ENCODE measurements at places on chromosomes 2 and 18.

- DNase-seq, result no peak
These were observed 104.5 kb upstream of the NCK2 start for GRCh38 chr2:105640246-105640645.

DNA sequence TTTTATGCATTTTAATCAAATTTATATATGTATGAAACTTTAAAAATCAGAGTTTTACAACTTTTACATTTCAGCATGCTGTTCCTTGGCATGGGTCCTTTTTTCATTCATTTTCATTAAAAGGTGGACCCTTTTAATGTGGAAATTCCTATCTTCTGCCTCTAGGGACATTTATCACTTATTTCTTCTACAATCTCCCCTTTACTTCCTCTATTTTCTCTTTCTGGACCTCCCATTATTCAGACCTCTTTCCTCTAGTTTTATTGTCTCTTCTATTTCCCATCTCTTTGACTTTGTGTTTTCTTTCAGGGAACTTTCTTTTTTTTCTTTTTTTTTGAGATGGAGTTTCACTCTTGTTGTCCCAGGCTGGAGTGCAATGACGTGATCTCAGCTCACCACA, 5.7 kb downstream of the PROC start:
- DNase-seq, result no peak

- DNase-seq, result no peak
These were observed 50.6 kb downstream of the LYPD6B start for GRCh38 chr2:149089068-149089467.

DNA sequence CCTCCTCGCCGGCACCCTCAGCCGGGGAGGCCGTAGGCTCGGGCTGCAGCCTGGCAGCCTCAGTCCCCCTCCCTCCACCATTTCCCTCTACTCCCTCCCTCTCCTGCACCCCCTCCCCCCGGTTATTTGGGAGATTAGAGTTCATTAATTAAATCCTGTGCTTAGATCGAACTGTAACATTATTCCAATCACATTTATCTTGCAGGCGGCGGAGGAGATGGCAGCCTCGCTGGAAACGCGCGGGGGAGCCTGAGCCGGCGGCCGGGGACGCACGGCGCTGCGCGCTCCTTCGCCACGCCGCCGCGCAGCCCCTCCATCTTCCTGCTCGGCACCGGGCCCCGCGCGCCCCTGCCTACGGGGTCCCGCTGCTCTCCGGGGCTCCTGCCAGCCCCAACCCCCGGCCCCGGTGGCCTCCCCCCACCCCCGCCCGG, at the start of gene ST8SIA3:
Gene ST8SIA3 (plus strand): TSS at position 287 of the 431 bp plus-strand sequence. CDS start 290 bp downstream, outside the sequence.
- DNase-seq, result no peak

- DNase-seq, result no peak
These were observed 12.5 kb downstream of the KLHL29 start for GRCh38 chr2:23397478-23397877.

DNA sequence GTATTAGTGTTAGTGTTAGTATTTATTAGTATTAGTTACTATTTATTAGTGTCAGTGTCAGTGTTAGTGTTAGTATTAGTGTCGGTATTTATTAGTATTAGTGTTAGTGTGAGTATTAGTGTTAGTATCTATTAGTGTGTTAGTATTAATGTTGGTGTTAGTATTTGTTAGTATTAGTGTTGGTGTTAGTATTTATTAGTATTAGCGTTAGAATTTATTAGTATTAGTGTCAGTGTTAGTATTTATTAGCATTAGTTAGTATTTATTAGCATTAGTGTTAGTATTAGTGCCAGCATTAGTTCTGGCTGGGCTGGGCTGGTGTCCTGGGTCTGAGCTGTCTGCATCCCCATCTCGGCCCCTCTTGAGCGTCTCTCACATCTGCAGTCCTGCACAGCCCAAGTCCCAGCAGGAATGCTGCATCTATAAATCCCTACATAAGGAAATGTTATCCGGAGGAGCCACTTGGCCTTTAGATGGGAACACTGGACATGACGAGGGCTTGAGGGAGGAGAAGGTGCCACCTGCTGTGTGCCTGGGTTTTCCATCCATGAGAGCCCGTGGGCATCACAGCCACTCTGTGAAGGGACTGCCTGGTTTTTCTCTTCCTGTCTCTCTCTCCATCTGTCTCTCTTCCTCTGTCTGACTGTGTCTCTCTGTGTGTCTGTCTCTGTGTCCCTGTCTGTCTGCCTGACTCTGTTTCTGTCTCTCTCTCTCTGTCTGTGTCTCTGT, 33.6 kb downstream of the TWIST2 start:
- DNase-seq, result no peak

DNA sequence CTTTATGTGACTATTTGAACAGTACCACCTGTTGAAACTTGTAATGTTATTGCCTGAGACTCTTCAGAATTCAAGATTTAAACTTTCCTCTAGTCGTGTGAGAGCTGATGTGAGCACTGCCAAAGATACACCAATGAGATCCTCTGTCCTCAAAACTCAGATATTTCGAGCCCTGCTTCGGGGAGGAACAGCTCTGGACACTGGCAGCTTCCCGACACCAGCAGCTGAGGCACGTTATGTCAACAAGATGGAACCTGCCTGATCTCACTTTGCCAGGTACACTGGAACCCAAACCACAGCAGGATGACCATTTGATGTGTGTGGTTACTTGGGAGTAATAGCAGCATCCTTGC, 319.9 kb upstream of the RBMS1 start:
- no peak for DNase-seq

DNA sequence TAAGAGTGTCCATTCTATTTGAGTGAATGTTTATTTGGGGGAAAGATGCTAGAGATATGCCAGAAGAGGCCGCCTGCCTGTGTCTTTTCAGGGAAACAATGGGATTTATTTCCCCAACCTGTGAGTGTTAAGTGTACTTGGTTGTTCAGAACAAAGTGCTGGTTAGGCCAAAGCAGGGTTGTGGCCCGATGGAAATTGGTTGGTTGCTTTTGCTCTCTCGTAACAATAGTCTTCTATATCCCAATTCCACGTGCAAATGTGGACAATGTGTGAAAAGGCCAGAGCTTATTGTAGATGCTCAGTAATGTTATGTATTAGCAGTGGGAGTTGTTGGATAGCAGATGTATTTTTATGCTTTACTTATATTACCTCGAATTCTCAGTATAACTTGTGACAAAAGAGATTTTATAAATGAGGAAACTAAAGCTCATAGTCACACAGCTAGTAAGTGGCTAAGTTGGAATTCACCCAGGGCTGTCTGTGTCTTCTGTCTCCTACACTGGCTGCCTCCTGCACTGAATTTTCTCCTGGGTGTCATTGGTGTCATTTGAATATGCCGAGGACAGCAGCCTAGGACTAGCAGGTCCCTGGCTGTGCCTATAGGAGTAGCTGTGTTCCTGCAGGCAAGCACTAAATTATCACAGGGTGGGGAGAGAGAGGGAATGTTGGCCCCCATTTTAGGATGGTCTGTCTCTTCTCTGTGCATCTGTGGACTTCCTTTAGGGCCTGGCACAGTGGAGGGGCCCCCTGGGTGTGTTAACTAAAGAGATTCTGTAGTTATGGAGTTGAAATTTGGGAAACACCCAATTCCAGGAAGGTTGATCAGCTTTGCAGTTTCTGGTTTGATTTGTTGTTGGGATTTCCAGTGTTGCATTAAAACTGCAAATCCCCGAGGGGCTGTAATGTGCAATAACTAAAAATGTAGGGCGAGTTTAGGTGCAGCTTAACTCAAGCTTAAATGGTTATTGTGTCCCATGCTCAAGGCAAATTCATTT, 21.6 kb downstream of the GPD2 start:
- no peak for DNase-seq

- DNase-seq, result no peak
These were observed 140.4 kb upstream of the PIK3C3 start for GRCh38 chr18:41814651-41815050.

DNA sequence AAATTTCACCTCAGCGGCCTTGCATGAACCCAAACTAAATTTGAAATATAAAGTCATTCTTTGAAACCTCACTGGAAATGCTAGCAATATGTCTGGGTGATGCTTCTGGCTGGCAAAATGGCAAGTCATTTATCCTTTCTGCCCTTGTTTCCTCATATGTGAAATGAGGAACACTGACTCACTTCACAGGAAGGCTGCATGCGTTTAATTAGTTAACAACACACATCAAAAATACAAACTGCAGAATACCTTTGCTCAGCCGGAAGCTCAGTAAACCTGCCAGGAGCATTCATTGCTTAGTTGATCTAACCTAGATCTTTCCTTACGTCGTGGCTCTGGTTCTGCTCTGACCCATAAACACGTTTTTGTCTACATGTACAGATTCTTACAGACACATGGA, 214.2 kb upstream of the ACVR2A start:
- DNase-seq, result no peak

DNA sequence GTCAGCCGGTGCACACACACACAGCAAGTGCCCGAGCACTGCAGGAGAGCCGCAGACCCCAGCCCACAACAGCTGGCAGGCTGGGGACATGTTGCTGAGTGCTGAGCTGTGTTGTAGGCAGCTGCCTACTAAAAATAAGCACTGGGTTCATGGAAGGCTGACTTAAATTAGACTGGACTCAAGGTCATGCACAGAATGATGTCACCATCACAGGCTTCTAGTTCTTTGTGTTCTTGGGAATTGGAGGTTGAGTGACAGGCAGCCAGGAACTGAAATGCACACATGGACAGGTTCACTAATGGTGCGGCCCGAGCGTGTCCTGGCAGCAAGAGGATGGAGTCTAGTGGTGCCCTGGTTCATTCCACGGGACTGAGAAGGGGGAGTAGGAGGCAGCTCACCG, 71.3 kb downstream of the VWA3B start:
- no peak for DNase-seq

- DNase-seq, result no peak
These were observed 294.8 kb upstream of the DDX18 start for GRCh38 chr2:117519721-117520120.

- no peak for DNase-seq
These were observed 269.2 kb upstream of the HDAC4 start for GRCh38 chr2:239669899-239670460.

DNA sequence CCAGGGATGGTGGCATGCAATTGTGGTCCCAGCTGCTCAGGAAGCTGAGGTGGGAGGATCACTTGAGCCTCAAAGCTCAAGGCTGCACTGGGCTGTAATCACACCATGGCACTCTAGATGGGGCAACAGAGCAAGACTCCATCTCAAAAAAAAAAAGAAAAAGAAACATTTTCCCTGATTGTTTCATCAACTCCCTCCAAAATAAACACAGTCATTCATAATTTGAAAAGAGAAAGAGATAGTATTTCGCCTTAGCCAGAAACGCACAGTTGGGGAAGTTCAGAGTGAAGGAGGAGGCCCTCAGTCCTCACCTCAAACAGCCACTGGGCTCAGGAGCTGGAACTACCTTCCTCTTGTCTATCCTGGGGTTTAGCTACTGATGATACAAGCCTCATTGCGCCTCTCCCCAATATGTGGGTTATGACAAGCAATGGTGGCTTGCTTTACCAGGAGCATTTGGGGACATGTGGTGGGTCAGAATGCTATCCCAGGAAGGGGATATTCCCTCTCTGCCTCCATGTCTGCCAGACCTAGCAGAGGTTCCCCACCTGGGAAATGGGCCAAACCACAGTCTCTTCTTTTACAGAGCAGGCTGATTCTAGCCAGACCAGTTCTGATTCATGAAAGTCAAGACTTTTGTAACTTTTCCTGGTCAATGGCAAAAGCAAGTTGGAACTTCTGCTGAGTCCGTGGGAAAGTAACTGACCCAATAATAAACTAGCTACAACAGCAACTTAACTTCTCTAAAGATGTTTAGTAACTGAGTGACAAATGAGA, 22.2 kb upstream of the TMEM87B start:
- DNase-seq, result no peak

GRCh38 chr18:74672371-74672770, 74.7 kb downstream of the ZNF407 start:
- no peak for DNase-seq

GRCh38 chr2:2527148-2527547, 196.1 kb upstream of the MYT1L start:
- no peak for DNase-seq

DNA sequence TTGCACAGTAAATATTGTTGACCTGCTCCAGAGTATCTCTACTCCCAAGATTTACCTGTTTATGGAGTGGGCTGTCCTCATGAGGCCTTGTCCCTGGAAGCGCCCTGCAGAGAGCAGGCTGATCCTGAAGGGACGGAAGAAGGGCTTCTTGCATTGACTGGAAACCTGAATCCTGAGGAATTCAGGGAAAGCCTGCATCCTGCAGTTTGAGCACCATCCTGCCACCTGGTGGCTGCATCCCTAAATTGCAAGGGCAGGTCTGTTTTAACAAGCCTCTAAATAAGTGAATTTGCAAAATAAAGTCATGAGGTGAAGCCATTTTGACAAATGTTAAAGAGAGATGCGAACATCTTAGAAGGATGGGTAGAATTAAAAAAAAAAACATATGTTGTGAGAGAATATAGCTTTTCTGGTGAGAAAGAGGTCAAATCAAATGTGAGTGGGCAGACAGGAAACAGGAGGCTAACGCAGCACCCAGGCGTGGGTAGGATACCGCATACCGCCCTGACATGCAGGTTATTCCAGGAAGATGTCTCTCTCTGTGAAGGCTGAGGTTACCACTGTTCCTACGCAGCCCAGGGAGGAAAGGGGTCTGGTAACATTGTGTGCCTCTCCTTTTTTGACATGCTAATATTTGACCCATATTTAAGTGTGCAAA, 754.9 kb downstream of the RNF144A start:
- DNase-seq, result peak; percentile 89

DNA sequence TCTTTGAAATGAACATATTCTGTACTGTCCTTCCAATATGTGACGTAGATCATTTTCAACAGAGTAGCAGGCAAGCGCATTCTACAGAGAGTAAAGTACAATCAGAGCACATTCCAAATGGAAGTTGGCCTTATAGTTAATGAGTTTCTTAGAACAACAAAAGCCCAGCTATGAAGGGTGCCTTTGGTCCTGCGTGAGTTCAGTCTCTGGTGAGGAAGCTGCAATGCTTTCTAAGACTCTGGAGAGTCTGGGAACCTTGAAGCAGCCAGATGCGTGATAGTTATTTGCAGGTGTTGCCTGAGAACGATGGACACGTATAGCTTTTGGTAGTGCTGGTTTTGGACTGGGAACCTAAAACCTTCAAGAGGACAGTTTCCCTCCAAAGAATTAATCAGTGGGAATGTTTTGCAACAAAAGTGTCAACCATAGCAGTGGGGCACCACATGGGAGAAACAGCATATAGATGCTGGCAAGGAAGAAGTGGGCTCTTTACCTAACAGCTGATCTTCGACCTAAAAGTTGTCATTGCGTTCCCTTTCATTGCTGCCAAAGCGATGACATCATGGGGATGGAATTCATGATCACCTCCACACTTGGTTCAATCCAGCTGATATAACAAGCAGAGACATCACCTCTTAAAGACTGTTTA, 9.3 kb upstream of the SNORC start:
- no peak for DNase-seq

- no peak for DNase-seq
These were observed 58.8 kb upstream of the DYNAP start for GRCh38 chr18:54532222-54532621.

- DNase-seq, result no peak
These were observed 91.2 kb downstream of the ZNF236 start for GRCh38 chr18:76913583-76913982.

- DNase-seq, result no peak
These were observed 80.9 kb downstream of the CHRNA1 start for GRCh38 chr2:174683392-174683759.

DNA sequence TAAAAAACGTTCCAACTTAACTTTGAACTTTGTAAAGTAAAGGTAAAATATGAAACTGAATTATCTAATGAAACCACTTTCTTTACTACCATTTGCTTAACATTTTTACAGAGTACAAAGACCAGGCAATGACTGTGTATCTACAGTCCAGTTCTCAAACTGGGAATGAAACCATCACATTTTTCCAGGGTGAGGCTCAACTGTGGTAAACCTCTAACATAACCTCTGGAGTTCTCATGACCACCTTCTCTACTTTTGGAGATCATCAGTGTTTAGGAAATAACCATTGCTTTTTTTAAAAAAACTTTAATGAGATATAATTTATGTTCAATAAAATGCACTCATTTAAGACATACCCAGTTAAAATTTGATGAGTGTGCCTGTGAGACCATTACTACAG, 223.5 kb downstream of the RNF152 start:
- no peak for DNase-seq

Measured in NT2/D1 (cell line).